ENCODE measurements at places on chromosomes 6 and 20.

GRCh38 chr6:74892091-74892490 is 313.8 kb downstream of the COL12A1 start:
- DNase-seq = no peak

DNA sequence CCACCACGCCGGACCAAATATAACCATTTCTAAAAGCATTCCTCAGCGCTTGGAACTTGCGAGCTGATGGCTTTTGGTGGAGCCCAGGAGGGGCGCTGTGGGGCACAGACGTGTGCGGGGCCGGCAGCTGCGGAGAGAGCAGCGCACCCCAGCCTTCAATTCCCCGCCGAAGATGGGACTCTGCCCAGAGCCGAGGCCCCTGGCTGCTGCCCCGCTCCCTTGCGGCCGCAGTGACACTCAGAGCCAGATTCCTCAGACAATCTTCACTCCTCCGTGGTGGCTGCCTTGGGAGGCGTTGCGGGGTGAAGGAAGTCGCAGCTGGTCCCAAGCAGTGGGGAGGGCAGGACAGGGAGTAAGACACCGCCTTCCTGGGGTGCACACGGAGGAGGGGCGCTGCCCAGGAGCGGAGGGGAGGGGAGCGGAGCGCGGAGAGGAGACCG is 87.7 kb downstream of the TMEM242 start:
- DNase-seq = peak; percentile 63

DNA sequence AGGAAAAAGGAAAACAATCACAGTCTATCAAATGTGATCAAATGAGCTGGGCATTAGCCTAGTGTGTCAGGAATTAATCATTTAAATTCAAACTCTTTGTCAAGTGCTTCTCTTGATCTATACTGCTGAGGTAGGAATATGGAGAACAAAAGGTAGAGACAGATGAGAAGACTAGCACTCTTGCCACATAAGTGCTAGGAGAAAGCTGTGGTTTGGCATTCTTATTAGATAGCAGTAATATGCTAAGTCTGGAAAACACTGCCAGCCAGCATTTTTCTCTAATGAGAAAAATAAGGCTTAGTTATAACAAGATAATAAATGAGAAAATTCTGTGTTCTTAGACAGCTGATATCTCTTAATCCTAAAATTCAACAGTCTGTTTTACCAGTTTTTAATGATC is 38.9 kb downstream of the ORC3 start:
- DNase-seq = peak; percentile 76

- no peak for DNase-seq
These were observed 19.1 kb downstream of the GNAS start for GRCh38 chr20:58871533-58872102.

DNA sequence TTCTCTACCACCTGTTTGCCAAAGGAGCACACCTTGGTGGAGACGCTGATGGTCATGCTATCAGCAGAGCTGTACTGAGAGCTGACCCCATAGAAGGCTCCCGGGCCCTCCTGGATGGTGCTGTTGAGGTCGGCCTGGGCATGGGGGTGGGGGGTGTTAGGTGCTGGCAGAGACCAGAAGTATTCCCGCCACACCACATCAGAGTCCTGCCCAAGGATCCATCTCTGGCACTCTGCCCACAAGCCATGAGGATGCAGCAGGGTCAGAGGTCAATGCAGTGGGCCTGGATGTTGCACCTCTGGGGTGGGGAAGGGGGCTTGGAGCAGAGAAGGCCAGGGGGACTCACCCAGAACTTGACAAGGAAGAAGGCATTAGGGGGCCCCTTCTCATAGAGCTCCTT is 7.4 kb downstream of the RPL10A start:
- no peak for DNase-seq

GRCh38 chr6:80921861-80922460 is 815.5 kb downstream of the BCKDHB start:
- DNase-seq = peak; percentile 38

- DNase-seq = no peak
These were observed 7.7 kb downstream of the RBM39 start for GRCh38 chr20:35734374-35734773.

DNA sequence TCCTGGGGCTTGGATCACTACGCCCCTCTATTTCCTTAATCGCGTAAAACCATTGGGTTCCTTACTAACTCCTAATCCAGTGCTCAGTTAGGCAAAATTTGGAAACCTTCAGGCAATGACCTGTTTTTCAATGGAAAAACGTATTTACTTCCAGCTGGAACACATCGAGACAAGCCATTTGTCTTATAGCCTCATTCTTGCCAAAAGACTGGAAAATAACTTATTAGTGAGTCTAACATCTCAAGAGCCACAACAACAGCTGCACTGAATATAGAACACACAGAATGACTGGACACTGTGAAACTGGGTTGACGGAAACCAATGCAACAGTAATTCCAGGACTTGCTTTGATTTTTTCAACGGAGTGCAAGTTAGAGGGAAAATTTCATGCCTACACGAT is 125.2 kb upstream of the MAP3K7 start:
- DNase-seq = no peak

GRCh38 chr20:11352041-11352440 is 565.7 kb upstream of the BTBD3 start:
- no peak for DNase-seq

DNA sequence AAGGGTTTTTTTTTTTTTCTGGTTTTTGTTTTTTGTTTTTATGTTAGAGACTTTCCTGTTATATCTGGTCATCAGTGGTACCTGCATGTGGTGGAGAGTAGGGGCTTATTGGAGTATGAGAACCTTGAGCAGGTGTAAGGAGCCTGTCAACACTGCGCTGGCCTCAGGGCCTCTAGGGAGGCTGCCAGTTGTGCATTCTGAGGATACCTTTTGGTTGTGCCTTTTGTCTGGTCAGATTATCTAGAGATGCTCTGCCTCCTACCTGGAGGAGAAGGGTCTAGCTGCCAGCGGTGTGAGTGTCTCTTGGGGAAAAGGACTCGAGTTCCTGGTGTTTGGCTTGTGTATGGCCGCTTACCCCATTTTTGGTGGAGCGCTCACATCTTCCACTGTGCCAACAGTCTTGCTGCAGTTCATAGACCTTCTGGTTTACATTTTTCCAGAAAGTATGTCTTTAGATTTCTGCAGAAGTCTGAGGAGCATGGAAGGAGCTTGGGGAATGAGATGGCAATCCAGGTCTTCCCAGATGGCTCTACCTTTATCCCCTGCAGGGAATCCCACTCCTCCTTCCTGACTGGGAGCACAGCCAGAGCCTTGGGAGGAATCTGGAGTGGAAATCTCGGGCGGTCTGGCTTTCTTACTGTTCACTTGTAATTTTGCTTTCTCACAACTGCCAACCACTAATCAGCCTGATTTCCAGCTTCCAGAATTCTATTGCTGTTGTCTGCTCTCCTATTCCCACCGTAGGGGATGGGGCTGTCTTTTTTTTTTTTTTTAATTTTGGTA is 49.9 kb downstream of the PTPN1 start:
- DNase-seq = no peak

DNA sequence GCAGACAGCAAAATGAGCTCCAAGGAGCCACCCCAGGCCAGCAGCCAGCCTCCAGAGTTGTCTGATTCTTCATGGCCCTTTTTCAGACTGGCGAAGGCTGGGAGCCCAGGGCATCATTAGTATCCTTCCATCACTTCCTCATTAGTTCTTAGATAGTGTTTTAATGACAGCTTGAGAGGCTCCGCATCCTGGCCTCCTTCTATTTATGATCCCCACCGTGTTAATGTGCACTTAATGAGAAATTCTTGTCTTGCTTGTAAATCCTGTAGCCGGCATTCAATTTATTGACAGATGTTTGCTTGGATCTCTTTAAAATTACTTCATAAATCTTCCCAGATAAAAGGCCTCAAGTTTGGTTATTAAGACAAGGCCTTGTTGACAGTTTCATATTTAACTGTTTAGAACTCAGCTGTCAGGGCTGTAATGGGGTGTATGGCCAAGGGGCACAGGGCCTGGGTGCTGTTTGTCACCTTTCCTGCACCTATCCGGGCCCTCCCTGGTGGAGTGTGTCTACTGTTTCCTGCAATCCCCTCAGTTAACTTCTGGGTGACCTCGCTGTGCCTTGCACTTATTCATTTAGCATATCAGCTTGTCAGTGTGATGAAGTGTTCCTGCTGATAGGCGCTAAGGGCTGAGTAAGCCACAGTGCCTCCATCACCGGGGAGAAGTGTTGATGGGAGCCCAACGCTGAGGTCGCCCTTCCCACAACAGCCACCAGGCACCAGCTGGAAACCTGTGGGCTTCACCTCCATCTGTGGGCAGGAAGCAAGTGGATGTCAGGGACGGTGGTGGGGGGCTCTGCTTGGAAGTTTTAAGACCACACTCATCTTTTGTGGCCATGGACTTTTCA is 169.3 kb downstream of the TSHZ2 start:
- no peak for DNase-seq

GRCh38 chr6:169689287-169689686 is 12.5 kb downstream of the WDR27 start:
- DNase-seq = peak; percentile 88

DNA sequence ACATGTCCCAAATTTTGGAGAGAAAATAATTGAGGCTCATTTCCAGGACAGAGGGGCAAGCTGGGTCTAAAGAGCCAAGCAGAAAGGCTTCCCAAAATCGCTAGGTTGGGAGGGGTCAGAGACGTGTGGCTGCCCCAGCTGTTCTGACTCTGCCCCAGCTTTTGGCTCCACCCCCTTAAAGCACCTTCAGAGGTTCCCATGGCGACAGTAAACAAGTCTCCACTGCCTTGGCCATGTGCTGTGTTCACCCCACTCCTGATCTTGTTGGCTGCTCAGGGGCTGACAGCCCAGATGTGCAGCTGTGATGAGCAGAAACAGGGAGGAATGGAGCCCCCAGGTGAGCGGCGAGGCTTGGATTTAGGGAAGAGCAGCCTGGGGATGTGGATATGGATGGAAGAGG is 72.8 kb upstream of the SPTLC3 start:
- DNase-seq = no peak

- DNase-seq = no peak
These were observed 113.5 kb downstream of the EPB41L2 start for GRCh38 chr6:130949553-130949952.

DNA sequence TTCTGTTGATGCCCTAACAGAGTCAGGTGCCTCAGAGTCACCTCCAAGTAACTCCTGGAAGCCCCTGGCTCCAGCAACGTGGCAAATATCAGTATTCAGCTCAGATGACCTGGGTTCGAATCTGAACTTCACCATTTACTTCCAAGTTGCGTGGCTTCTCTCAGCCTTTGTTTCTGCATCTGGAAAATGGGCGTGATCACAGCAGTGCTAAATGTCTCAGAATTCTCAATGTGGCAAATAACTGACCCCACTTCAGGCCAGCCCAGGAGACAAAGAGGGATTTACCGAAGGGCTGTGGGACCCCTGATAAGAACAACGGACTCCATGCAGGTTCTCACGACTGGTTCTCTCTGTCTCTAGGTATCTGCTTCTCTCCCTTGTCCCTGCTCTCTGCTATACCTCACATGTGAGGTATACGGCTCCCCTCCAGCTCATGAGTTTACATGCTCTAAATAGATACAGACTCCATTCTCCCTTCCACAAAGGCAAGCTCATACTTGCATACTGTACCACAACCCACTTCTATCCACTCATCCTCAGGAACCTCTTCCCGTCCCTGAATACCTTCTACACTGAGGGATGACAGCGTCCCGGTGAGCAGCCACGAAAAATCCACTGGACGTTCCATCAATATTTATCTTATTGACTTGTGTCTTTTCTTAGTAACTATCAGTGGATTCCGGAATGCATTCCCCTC is 84.1 kb downstream of the SNX5 start:
- no peak for DNase-seq

DNA sequence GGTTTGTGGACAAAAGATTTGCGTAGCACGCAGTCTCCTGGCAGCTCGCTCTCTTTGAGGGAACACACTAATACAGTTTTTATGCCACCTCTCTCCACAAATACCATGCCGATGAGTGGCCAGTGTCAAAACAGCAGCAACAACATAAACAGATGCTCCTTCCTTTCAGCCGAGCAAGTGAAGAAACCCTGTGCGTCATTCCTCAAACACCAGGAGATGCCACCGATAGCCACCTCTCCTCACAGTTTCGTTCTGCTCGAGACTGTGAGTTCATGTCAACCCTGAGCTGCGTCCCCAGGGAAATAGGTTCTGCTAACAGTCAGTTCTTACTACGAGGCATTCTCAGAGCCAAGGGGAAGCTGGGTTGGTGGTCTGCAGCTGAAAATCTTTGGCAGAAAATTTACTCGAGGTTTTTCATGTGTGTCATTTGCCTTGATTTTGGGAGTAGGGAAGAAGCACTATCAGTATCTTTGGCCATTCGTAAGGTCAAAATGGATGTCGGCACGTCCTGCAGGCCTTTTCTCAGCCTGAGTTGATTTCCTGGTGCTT is 59.9 kb downstream of the EYA2 start:
- DNase-seq = peak; percentile 99

DNA sequence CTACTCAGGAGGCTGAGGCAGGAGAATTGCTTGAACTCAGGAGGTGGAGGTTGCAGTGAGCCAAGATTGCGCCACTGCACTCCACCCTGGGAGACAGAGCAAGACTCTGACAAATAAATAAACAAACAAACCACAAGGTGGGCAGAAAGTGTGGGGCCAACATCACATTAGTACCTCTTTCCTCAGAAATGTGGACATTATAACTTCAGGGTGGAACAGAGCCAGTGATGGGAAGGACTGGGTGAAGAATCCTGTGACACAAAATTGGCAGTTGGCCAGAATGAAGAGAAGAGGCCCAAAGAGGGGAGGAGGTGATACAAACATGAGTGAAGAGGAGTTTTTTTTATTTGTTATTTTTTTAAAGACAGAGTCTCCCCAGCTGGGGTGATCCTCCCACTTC is 50.6 kb downstream of the NUP153 start:
- DNase-seq = no peak

- DNase-seq = peak; percentile 96
These were observed 37.4 kb downstream of the ATXN1 start for GRCh38 chr6:16723826-16724225.

DNA sequence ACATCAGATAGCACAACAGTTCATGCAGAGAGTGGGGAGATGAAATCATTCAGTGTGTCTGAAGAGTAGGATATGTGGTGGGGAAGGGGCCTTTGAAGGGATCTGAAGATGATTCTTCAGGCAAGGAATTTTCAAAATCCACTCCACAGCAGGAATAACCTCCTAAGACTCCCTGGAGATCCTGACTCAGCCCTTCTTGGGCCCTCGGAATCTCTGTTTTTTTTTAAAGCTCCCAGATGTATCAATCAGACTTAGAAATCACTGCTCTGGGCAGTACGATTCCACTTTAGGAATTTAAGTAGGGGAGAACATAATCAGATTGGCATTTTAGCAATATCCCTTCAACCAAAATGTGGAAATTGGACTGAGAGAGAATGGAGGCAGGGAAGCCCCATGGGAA is 55.5 kb downstream of the RIOK1 start:
- DNase-seq = peak; percentile 76

DNA sequence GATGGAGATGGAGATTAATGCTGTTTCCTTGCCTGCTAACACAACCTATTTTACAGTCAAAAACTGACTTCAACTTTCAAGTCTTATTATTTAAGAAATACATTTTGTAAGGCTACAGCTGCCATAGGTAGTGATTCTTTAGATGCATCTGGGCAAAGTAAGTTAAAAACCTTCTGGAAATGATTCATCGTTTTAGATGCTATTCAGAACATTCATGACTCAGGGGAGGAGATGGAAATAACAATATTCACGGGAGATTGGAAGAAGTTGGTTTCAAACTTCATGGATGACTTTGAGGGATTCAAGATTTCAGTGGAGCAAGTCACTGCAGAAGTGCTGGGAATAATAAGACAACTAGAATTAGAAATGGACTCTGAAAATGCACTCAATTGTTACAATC is 174.9 kb upstream of the GGTLC1 start:
- no peak for DNase-seq

- no peak for DNase-seq
These were observed 136.3 kb downstream of the CFAP61 start for GRCh38 chr20:20188647-20189046.

GRCh38 chr6:105066233-105066632 is 109.3 kb downstream of the LIN28B start:
- DNase-seq = no peak

- DNase-seq = no peak
These were observed 27.0 kb upstream of the IFNGR1 start for GRCh38 chr6:137246164-137246563.

All from AG10803 (cell line).